ENCODE measurements at places on chromosomes 11 and 22.
A peak's percentile ranks its signal among the peaks of the same experiment; 100 is the strongest.

DNA sequence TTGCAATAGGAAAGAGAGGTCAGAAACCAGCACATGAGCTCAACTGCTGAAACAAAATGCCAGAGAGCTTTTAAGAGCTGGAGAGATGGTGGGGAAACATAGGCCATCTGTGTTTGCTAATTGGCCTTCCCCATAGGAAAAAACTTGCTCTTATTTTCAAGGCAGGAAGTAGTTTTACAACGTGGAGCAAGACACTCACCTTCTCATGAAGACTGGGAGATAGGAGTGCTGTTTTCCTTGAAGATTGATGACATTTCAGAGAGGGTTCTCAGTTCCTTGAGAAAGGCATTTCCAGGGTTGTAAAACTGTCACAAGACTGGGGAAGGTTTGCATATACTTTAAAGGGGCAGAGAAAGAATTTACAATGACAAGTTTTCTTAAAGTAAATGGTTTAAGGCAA, 586.3 kb upstream of the RAG2 start:
- no peak for DNase-seq
- no peaks in the 10 kb centered on the region for H3K4me1 ChIP-seq
- no peak overlapping the region for H3K27ac ChIP-seq

- no peaks in the 10 kb centered on the region for H3K27me3 ChIP-seq
- H3K4me1 ChIP-seq = peaks cover 36% of the 10 kb centered on the region
- H3K4me3 ChIP-seq = no peak overlapping the region
- H3K36me3 ChIP-seq = no peaks in the 10 kb centered on the region
Measured at GRCh38 chr11:65487467-65488272, 11.2 kb upstream of the MALAT1 start.

GRCh38 chr11:68343761-68344256, 31.4 kb downstream of the LRP5 start:
- peaks cover 21% of the 10 kb centered on the region for H3K4me1 ChIP-seq
- no peaks in the 10 kb centered on the region for H3K36me3 ChIP-seq
- no peak for DNase-seq
- no peaks in the 10 kb centered on the region for H3K27me3 ChIP-seq

DNA sequence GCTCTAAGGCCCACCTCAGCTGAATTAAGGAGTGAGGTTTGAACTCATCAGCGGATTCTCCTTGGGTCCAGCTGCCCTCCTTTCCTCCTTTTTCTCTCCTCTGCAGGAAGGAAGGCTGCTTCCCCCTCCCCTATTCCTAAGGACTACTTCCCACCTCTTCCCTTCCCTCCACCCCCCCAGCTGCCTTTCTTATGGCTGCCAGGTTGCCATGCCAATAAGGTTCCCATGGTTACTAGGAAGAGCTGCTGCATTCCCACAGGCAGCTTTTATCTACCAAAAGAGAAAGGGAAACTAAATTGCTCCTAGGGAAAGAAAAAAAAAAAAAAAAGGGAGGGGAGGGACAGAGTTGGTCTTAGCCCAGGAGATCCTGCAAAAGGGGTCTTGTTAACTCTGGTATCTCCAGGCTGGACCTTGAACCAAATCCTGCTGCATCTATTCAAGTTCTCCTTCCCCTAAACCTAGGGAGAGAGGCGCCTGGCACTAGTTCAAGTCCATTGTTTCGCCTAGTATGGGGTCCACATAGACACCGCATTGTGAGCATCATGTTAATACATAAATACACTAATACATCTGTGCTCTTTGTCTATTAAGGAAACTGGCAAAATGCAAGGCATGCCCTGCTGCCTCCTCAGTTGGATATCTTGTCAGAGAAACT, 21.2 kb upstream of the FEZ1 start:
- no peaks in the 10 kb centered on the region for H3K36me3 ChIP-seq
- no peak overlapping the region for H3K4me3 ChIP-seq
- H3K27ac ChIP-seq = no peak overlapping the region
- no peaks in the 10 kb centered on the region for H3K27me3 ChIP-seq

- H3K27me3 ChIP-seq = no peaks in the 10 kb centered on the region
- peaks cover 52% of the 10 kb centered on the region for H3K4me1 ChIP-seq
- H3K27ac ChIP-seq = peak overlapping the region; percentile 58
- no peak for DNase-seq
- H3K4me3 ChIP-seq = peak overlapping the region; percentile 45
Measured at GRCh38 chr11:128747728-128748148, 53.9 kb downstream of the FLI1 start.

- no peak overlapping the region for H3K27ac ChIP-seq
- H3K4me1 ChIP-seq = no peaks in the 10 kb centered on the region
- H3K36me3 ChIP-seq = no peaks in the 10 kb centered on the region
- no peak overlapping the region for H3K4me3 ChIP-seq
Measured at GRCh38 chr11:126188332-126189108, 22.9 kb downstream of the RPUSD4 start.
